ENCODE measurements at places on chromosomes 12 and 14.

GRCh38 chr12:54141431-54142113, 47.2 kb downstream of the SMUG1 start:
- peak; percentile 3 for DNase-seq

DNA sequence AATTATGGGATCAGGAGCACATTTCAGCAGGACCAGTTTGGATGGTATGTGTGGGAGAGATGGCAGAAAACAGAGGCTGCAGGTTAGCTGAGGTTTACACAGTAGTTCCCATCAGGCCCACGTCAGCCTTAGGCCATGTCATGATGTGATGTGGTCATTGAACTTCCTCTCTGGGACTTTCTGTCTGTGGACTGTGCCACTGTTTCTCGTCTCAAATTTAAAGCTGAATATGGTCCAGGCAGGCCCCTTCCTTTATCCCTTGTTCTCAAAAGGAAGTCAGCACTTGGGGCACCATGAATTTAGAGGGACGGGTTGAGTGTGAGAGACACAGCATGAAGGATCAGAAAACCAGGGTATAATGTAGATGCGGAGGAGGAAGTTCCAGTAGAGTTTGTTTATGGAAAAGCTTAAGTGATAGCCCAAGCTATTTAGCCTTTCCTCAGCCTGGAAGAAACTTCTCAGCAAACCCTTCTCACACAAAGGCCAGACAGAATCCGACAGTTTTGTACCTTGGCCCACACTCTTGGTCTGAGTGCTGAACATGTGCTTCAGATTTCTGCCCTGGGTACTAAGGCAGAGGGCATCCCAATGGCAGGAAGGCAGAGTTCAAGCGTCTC, 3.6 kb upstream of the IGFBP6 start:
- DNase-seq = no peak

GRCh38 chr12:117875744-117876435, 92.9 kb downstream of the KSR2 start:
- DNase-seq = peak; percentile 25

GRCh38 chr14:42671636-42672035, 1065.0 kb downstream of the LRFN5 start:
- peak; percentile 6 for DNase-seq

GRCh38 chr12:131795064-131795463, 33.1 kb upstream of the MMP17 start:
- no peak for DNase-seq

DNA sequence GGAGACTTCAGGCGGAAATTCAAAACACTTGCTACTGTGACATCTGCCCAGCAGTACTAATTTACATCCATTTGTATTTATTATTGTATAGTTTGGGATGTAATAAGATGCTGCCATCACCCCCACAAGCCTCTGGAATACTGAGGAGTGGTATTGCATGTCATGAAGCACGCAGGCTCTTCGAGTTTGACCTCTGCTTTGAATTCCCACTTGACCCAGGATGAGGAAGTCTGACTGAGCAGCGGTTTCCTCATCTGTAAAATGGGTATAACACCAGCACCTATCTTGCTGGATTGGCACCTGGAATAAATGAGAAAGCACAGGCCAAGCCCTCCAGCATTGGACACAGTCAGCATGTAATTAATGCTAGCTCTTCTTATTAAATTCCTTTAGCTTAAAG, 116.0 kb upstream of the DIO3 start:
- DNase-seq = no peak

DNA sequence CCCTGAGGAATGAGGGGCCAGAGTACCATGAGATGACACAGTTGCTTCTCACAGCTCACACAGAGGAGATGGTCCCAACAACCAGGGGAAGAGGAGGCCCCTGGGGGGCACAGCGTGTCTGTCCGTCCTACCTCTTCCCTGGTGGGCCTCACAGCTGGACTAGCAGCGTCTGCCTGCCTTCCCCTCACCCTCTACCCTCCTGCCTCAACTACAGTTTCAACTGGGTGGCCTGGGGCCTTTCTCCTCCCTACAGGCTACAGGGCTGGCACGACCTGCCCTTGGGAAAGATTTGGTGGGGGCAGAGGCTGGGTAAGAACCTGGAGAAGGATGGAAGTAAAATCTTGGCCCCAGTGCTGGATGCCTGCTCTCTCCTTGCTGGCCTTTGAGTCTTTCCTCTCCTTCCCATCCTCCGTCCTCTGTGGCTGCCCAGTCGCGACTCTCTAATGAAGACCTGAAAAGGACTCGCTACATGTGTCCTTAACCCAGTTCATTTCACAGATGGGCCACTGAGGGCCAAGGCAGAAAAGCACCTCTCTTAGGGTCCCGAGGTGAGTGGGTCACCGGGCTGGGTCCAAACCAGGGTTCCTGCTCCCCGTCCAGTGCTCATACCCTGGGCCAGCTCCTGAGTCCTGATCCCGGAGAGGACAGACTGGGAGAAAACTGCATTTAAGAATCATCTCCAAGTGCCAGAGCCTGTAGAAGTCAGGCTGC, 232.5 kb downstream of the BCL11B start:
- DNase-seq = no peak

GRCh38 chr14:22994762-22995275, 12.5 kb upstream of the AJUBA start:
- DNase-seq = peak; percentile 66

- no peak for DNase-seq
These were observed 65.0 kb downstream of the SERPINA3 start for GRCh38 chr14:94677213-94677612.

GRCh38 chr12:49798248-49798647, 30.0 kb downstream of the NCKAP5L start:
- DNase-seq = no peak

DNA sequence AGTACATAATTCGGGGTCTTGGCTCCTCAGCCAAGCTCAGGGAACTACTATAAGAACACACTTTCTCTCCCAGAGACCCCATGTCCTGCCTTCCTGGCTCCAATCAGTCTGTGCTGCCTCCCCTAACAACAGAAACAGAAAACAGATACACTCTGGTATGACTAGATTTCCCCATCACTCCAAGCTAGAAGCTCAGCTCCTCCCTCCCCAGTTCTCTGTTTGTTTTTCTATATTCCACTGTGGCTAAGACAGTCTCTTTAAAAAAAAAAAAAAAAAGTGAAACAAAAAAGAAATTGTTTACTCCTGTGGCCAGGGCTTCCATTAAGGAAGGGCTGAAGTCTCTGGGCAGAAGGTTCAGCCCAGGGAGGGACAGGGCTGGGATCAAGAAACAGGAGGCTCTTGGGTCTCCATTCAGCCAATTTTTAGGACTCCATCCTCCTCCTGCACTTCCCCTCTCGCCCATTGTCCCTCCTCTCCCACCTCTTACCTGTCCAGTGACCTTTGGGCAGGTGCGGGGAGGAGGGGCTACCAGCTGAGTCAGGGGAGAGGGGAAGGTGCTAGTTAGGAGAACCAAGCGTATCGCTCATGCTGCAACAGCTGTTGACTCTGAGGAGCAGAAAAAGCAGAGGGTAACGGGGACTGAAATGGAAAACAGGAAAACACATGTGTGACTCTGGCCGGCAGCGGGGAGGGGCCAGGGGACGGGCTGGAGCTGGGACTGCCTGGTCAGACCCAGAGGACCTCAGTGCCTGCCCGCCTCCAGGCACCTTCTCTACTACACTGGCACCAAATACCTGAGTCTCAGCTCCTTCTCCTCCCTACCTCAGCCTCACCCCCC, 4.1 kb upstream of the SLC7A7 start:
- DNase-seq = peak; percentile 89

GRCh38 chr14:103961928-103962578, 19.7 kb upstream of the RD3L start:
- no peak for DNase-seq

DNA sequence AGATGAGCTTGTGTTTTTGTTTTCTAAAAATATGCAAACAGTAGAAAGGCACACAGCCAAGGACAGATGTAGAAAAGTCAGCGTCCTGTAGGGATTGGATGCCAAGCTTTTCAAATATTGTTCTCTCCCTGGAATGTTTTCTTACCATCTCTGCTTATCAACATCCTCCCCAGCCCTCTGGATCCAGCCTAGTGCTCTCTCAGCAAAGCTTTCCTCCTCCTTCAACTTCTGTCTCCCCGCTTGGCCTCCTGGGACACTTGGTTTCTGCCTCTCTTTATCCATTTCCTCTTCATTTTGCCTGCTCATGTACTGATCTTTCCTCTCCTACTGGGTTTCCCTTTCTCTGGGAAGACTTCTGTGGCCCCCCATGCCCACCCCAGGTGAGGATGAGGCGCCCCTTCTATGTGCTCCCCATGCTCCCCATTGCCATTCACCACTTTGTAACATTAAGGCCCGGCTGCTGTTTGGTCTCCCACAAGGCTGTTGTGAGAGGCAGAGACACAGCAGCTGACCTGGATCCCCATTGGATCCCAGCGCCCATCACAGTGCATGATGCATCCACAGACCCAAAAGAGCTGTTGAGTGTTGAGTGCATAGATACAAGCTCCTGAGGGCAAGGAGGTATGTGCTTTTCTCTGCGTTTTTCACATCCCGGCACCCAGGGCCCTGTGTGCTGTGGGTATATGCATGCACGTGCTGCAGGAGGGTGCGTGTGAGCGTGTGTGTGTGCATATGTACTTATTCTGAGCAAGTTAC, 38.2 kb downstream of the EVL start:
- DNase-seq = peak; percentile 78

- peak; percentile 98 for DNase-seq
These were observed 39.0 kb downstream of the ACTN1 start for GRCh38 chr14:68939893-68940613.

DNA sequence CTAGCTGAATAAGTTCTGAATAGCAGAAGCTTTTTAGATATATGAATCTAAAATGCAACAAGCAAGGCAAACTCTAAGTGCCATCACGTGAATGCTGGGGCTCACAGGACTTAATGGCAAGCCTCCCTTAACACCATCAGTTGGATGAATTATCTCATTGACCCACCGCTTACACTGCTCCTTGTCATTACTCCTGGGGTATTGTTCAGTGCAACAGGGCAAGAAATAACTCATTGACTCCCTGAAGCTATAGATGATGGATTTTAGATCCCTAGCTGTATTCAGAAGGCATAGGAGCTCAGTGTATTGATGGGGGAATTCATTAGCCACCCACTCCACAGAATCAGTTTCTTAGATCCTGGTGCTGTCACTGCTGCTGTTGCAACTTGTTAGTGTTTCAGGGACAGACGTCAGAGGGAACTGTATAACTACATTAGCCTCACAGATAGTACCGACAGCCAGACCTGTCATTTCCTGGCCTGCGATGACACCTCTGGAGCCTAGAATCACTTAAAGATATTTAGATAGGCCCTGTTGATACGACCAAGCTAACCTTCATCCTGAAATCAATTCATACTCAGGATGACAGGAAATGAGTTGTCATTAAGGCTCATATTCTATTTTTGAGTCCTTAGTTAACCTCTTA, 735.3 kb downstream of the DIO2 start:
- DNase-seq = no peak

DNA sequence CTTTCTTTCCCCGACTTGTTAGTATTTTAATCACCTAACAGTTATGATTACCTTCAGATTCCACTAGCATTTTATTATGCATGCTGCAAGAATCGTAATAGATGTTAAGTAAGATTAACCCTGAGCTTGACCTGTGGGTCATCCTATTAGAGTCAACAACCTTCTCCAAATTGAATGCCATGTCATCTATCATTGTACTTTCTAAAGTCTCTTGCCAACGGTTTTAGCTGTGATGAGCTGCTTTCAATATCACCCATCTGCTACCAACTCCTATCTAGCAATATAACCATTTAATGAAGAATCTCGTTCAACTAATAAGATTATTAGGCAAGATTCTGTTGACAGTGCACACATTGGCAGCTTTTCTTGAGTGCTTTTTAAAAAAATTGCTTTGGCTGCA, 33.7 kb downstream of the DACT1 start:
- DNase-seq = no peak
